ENCODE measurements at places on chromosomes 12 and 14.

DNA sequence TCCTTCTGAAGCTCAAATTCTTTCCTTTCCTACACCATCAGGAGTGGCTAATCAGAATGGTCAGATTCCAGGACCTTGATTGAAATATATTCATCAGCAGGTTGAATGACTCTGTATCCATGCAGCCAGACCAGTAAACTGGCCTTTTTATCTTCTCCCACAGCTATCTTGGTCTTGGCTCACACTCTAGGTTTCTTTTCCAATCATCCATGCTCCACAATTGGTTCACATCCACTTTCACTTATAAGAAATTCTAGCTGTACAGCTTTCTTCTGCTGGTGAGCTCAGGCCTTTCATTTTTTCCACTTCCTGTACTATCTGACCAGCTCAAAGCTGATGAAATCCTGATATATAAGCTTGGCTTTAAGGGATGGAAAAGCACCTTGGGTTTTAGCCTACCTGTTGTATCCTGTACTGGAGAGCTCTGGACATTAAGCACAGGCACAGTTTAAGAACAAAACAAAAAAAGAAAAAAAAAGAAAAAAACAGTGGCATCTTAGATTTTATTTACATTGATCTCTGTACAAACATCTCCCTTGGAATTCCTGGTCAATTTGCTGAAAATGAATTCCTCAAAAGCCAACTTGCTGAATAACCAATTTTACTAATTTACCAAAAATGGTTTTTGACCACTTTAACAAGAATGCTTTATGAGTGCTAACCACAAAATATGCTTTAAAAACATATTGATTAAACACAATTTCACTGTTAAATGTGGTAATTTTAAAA is 91.6 kb upstream of the PAWR start:
- no peak overlapping the region for H3K4me3 ChIP-seq
- H3K27ac ChIP-seq = no peak overlapping the region
- H3K36me3 ChIP-seq = no peaks in the 10 kb centered on the region
- no peaks in the 10 kb centered on the region for H3K27me3 ChIP-seq
- no peak for DNase-seq

DNA sequence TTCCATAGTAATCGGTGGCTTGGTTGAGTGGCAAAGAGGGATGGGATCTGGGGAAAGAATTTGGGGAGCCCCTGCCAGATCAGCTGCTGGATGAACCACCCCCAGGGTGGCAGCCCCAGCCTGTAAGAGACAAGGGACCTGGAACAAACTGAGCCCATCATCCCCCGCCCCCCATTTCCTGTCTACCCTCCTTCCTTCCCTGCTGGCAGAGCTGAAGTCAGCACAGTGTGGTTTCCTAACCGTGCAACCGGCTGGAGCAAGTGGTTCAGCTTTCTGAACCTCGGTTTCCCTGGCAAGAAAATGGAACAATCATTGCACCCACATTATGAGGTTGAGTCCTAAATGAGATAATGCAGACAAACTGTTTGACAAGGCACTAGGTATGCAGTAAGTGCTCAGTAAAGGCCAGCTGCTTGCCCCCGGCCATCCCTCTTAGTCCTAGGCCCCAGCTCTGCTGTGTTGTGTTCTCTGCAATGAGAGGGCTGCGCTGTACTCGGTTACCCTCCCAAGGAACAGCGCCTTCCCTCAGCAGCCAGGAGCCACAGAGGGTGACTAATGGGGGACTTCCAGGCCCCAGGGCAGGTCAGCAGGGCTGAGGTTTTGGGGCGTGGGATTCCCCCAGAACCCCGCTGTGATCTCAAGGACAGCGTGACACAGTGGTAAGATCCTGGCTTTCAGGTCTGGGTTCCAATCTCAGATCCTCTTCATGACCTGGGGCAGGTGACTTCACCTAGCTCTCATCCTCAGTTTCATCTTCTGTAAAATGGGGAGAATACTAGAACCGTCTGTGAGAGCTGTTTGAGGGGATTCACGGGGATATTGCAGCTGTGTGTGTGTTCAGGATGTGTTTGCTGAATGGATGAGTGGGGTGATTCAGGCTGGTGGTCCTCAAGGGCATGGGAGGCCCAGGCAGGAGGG is 16.5 kb downstream of the SELPLG start:
- peaks cover 13% of the 10 kb centered on the region for H3K4me1 ChIP-seq
- H3K4me3 ChIP-seq = no peak overlapping the region
- DNase-seq = no peak
- H3K27ac ChIP-seq = no peak overlapping the region
- no peaks in the 10 kb centered on the region for H3K36me3 ChIP-seq
- H3K27me3 ChIP-seq = no peaks in the 10 kb centered on the region

- peaks cover 30% of the 10 kb centered on the region for H3K4me1 ChIP-seq
- peaks cover 80% of the 10 kb centered on the region for H3K27me3 ChIP-seq
- no peak overlapping the region for H3K27ac ChIP-seq
- H3K4me3 ChIP-seq = no peak overlapping the region
- DNase-seq = no peak
Measured at GRCh38 chr12:53980802-53981496, 4.0 kb upstream of the HOXC10 start.

DNA sequence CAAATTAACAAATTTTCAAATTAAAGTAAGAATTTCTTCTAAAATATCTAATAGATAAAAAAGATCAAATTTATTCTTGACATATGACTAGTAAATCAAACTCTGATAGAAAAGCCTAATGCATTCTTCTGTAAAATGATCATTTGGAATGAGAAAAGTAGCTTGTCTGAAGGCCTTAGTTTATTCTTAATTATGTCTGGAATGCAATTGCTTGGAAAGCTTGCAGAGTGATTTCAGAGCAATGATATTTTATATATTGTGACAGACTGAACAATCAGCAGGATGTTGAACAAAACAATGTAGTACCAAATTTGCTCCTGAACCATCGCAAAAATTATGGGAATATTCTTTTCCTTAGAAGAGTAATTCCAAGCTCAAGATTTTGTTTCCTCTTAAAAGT is 789.6 kb upstream of the NOVA1 start:
- no peak for DNase-seq
- no peak overlapping the region for H3K27ac ChIP-seq
- no peaks in the 10 kb centered on the region for H3K27me3 ChIP-seq
- H3K4me1 ChIP-seq = no peaks in the 10 kb centered on the region
- H3K36me3 ChIP-seq = no peaks in the 10 kb centered on the region
- H3K4me3 ChIP-seq = no peak overlapping the region

DNA sequence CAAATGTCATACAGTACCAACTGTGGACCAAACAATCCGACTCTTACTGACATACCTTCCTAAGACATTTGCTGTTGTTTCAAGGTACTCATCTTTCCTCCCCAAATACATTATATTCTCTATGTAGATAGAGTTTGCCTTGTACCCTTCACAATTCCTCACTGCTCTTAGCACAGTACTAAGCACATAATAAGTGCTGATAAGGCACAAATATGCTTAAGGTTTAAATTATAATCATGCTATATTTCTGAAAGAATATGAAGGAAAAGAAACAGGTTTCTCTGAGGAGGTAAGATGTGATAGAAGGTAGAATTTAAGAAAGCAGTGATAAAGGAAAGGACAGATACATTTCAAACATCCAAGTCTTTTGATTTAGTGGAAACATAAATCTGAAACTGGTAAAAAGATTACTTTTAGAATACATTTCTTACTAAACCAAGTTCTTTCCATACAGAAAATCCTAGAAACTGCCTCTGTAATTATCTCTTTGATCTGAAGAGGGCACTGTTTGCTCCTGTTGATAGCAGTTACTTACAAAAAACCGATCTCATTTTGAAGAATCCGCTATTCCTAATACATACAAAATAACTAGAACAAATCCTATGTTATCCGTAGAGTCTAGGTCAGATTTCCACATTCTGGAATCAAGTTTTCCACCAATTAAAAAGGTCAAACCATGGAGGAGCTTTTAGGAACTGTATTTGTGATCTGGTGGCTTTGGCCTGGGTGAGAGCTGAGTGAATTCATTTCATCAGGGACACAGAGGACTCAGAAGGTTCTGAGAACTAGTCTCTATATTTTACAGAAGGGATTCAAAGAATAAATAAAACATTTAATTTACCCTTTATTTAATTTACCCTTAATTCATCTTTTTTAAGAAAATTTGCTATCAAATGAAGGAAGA is 311.9 kb downstream of the DAD1 start:
- DNase-seq = no peak
- no peak overlapping the region for H3K4me3 ChIP-seq
- H3K27me3 ChIP-seq = peaks cover 17% of the 10 kb centered on the region
- no peaks in the 10 kb centered on the region for H3K36me3 ChIP-seq
- no peaks in the 10 kb centered on the region for H3K4me1 ChIP-seq
- no peak overlapping the region for H3K27ac ChIP-seq
